NB4 (cell line): ENCODE measurements at places on chromosomes 1 and 21.

- no peak for DNase-seq
These were observed 12.0 kb downstream of the PGLYRP4 start for GRCh38 chr1:153336650-153337049.

GRCh38 chr1:186518395-186518794 lies 57.5 kb upstream of the PDC start:
- no peak for DNase-seq

DNA sequence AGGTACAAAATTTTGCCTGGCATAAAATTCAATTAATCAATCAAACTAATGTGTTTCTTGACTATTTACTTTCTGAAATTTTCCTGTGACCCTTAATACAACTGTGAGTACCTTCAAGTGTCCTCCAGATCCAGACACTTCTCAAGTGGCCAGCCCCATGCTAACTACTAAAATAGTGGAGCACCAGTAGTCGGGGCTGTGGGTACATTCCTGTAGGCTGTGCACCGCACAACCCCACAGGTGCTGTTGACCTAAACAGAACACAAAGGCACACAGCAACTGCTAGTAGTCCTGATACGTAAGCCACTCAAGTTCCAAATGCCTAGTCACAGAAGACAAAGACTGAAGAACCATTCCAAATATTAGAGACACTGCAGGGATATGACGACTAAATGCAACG lies 36.6 kb downstream of the TMEM50B start:
- no peak for DNase-seq

- DNase-seq = no peak
These were observed 39.9 kb downstream of the AKNAD1 start for GRCh38 chr1:108817016-108817415.

- peak; percentile 52 for DNase-seq
These were observed 160.6 kb upstream of the USP24 start for GRCh38 chr1:55375617-55376258.

GRCh38 chr1:232534552-232535517 lies 95.1 kb downstream of the SIPA1L2 start:
- no peak for DNase-seq

DNA sequence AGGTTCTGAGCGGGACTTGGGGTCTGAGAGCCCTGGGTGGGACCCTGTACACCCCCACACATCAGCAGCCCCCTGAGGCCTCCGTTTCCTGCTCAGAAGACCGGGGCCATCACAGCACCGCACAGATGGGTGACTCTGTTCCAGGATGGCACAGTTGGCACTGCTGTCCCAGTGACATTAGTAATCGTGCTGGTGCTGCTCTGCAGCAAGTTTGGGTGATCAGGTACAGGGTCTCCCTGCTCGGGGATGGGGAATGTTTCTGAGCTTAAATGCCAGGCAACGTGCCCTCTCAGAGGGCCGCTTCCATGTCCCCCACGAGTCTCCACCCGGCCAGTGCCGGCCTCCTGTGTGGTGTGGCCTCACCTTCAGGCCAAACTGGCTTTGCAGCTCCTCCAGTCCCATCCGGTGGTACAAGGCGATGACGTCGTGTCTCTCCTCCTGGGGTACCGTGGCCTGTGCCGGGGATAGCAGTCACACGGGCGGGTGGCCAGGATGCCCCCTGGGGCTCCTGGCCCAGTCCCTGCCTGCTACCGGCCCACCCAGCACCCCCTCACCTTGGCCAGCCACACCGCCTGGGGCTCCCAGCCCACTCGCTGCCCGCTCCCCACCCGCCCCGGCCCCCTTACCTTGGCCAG lies 17.1 kb downstream of the PRXL2B start:
- DNase-seq = no peak

DNA sequence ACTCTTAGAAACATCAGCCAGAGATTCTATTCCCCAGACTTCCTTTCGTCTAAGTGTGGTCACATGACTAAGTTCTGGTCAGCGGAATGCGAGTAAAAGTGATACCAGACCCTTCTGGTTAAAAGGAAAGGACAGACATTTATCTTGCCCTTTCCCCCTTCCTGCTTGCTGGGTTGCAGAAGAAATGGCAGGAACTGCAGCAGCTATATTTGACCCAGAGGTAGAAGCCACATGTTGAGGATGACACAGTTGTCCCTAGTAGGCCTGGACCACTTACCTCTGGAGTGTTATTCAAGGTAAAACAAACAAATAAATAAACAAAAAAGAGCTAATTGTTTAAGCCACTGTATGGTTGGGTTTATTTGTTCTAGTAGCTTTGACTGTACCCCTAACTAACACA lies 73.3 kb downstream of the TAS1R2 start:
- DNase-seq = no peak

DNA sequence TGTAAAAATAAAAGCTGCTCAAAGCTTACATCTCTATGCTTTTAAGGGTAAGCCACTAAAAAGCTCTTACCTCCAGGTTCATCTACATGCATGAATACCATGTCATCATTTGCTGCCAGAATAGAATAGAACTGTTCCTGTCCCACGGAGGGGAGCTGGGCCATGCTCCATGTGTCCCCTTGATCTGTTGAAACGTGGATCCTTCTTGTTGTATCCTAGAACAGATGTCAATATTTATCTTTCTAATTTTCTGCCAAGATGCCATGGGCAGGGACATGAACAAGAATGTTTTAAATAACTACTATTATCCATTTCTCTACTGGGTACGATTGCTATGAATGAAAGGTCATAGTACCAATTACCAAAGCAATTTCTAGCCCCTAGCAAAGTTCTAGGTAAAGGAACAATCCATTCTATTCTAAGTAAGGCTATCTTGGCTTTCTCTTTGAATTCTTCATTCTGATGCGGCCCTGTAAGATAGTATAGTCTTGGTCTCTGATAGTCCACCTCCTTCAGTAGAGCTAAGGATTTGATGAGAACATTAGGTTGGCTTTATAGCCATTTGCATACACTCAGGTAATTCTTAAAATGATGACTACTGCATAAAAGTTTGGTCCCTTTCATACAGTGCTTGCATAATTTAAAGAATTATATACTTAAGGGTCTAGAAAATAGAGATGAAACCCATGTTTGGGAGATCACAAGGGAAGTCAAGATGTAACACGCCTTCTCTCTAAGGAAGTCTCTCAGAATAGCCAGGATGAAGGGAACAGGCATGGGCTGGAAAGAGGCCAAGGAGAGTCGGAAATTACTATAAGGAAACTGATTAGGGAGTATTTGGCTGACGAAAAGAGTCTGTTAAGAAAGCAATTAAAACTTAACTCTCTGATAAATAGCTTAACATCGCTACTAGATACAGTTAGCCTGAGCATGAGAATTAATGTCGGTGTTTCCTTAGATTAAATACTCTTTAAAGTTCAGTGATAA lies 35.4 kb upstream of the MYBPHL start:
- no peak for DNase-seq

DNA sequence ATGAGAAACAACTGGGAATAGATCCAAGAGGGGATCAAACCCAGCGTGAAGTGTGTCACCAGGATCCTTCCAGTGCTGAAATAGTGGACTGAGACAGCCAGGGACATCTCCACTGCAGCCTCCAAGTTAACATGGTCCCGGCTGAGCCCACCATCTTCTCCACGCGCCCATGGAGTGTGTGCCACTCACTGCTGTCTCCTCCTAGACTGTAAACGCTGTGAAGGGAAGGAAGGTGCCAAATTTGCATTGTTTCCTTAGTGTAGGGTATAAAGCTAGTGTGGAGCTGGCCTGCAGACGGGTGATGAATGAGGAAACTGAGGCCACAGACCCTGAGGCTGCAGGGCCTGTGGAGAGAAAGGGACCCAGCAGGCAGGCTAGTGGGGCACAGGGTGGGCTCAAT lies 183.6 kb downstream of the FOXD2 start:
- no peak for DNase-seq

- no peak for DNase-seq
These were observed 37.0 kb downstream of the TNFRSF8 start for GRCh38 chr1:12100071-12100470.

- no peak for DNase-seq
These were observed 30.7 kb downstream of the DMBX1 start for GRCh38 chr1:46520063-46520911.

DNA sequence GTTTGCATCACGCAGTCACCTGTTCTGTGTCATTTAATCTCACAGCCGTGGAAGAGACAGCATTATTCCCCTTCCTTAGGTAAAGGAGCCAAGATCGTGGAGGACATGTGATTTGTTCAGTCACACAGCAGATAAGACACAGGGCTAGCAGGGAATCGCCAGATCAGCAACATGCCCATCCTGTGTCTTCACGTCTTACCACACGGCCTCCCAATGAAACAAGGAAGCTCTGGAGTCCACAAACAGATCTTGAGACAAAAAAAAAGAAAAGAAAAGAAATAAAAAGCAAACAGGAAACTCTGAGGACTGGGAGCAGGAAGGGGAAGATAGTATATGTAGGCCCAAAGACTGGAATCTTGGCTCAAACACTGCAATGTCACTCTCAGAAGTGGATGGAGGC lies 155.3 kb downstream of the ADSS2 start:
- DNase-seq = no peak

- DNase-seq = no peak
These were observed 78.2 kb downstream of the DTL start for GRCh38 chr1:212113706-212114105.

DNA sequence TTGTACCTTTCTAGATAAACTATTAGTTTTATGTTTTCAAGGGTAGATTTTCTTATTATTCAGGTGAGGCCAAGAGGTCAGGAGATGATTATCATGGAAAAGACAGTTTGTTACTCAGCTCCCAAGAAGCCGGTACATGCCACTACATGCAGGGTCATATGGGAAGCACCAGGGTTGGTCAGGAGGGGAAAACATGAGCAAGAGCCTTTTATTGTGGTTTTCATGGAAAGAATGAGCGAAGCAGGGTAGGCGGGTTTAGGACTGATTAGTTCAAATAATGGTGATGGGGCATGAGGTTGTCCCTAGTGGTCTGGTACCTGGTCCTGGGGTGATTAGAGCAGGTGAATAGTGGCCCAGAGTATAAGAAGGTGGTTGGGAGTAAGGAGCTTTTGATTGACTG lies 189.9 kb downstream of the APP start:
- DNase-seq = no peak

DNA sequence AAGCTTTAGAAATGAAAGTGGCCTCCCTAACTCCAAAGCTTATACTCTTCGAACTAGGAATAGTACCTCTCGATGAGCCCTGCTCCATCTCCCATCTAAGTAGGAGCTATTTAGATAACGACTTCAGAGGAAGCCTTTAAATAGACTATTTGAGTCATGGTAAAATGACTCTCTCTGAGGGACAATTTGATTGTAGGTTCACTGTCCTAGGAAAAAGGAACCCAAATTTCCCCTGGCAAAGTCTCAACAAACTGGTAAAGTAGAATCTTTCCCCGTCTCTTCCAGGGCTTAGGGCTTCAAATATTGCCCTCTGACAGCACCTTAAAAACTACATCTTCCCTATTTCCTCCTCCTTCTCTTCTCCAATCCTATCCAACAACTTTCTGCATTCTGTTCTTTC lies 2.0 kb upstream of the FCER1A start:
- no peak for DNase-seq

- peak; percentile 94 for DNase-seq
These were observed 1.7 kb upstream of the IL6R start for GRCh38 chr1:154403261-154403943.

GRCh38 chr1:53295726-53296116 lies 32.1 kb downstream of the LRP8 start:
- DNase-seq = no peak

DNA sequence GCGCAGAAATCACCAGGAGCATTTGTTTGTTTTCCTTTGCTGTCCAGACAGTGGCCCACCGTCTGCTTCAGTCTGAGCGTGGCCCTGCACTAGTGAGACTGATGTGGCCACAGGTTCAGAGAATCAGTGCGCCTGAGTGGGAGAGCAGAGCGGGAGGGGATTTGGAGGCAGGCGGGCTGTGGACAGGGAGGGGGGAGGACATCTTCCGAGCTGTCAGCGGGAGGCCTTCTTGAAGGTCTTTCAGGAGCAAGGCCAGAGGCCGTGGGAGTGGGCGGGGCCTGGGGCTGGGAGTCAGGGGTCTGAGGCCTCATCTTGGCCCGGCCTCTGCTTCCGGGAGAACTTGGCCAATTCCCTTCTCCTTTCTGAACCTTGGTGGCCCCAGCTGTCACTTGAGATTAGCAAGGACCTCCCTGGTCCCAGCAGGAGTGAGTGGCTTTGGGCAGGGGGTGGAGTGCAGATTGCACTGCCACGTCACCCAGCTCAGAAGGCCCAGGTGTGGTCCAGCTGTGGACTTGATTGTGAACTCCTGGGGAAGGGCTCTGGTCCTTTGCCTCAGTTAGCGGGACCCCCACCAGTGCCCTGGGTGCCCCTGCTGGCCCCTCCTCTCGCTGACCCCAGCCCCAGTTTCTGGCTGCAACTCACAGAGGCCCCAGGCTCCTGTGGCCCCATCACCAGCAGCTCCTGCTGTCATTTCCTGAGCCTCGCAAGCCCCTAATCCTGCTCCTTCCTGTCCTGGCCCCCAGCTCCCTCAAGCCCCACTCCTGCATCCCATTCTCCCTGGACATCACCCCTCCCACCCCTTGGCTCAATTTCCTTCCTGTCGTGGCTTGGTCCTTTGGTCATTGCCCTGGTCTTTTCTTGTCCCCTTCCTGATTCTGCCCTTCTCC lies 8.4 kb downstream of the TNFRSF1B start:
- DNase-seq = no peak

- no peak for DNase-seq
These were observed 521.6 kb downstream of the PLPP3 start for GRCh38 chr1:56057466-56058405.

GRCh38 chr1:90706437-90707362 lies 10.4 kb downstream of the BARHL2 start:
- peak; percentile 22 for DNase-seq

DNA sequence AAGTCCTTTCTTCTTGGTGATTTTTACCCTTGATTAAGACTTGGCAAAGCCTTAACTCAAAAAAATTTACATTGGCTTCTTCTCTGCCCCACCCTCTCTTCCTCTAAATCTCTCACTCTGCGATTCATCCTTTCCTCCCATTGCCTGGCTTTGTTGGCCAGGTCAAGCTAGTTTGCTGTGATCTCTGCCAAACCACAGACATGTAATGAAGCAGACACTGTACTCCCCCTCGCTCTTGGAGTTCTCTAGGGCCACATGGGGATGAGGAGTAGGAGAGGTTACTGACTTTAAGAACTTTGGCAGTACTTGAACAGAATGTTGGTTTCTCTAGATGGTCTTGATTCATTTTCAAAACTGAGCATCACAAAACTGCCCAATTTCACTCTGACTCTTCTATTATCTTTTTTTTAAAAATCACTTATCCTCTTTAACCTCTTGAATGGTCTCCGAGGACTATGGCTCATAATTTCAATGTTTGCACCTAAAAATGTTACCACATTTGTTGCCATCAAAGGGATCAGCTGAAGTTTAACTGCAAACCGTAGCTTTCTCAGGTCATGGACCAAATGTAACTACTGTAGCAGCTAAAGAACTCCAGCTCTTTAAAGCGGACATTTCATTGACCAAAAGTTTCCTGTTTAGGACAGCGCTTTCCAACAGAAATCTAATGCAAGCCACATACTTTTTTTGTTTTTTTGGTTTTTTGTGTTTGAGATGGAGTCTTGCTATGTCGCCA lies 62.7 kb upstream of the IPO9 start:
- DNase-seq = peak; percentile 4
